Activated CD4-positive, alpha-beta T cell treated with anti-CD3 and anti-CD28 coated beads for 36 hours (primary cell): ENCODE measurements at places on chromosomes 7 and 10.

DNA sequence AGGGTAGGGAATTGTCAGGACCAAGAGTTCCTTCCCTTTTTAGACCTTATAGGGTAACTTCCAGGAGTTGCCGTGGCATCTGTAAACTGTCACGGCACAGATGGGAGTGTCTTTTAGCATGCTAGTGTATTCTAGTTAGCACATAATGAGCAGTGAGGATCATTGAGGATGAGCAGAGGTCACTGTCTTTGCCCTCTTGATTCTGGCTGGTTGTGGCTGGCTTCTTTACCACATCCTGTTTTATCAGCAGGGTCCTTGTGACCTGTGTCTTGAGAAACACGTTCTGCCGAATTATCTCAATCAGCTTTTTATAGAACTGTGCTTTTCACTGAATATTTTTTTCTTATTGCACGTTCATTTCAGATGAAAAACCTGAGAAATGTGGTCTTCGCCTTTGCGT is 41.5 kb downstream of the MINPP1 start:
- DNase-seq, result peak; percentile 9

DNA sequence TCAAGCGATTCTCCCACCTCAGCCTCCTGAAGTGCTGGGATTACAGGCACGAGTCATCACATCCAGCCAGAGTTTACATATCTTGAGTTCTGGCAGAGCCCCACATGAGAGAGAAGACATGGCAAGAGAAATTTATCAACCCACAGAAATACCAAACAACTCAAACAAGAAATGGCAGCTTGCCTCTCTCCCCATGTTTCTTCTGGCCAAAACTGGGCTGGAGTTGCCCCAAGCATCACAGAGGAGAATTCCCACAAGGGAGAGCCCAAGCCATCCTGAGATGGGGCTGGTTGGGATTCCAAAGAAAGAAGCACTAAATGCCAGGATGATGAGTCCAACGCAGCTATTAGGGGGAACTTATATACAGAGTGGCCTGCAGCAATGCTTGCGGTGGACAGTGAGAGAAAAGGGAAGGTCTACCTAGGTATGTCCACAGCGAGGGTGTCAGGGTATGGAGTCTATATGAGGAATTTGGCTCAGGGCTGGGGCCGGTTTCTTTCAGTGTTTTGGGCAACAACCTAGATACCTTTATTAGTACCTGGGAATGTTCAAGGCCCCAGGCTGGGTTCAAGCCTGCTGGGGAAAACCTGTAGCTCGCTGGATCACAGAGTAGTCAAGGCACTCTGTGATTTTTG is 14.5 kb upstream of the PAX4 start:
- no peak for DNase-seq

DNA sequence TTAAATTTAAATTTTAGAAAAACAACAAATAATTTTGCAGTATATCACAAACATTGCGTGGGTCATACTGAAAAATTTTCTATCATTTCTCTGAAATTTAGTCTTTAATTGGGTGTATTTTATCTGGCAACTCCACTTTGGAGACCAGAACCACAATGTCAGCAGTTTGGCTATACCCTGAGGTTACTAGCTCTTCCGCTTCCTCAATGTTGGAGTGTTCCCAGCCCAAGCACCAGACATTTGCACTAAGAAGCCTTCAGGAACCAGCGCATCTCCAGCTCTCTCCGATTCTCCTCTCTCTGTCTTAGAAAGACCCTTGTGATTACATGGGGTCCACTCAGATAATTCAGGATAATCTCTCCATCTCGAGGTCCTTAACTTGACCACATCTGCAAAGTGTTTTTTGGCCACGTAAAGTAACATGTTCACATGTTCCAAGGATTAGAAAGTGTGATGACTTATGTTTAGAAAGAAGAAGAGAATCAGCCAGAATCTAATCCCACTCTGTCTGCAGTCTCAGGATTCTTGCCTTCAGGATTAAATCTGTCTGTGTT is 43.1 kb upstream of the ADRB1 start:
- DNase-seq, result no peak

DNA sequence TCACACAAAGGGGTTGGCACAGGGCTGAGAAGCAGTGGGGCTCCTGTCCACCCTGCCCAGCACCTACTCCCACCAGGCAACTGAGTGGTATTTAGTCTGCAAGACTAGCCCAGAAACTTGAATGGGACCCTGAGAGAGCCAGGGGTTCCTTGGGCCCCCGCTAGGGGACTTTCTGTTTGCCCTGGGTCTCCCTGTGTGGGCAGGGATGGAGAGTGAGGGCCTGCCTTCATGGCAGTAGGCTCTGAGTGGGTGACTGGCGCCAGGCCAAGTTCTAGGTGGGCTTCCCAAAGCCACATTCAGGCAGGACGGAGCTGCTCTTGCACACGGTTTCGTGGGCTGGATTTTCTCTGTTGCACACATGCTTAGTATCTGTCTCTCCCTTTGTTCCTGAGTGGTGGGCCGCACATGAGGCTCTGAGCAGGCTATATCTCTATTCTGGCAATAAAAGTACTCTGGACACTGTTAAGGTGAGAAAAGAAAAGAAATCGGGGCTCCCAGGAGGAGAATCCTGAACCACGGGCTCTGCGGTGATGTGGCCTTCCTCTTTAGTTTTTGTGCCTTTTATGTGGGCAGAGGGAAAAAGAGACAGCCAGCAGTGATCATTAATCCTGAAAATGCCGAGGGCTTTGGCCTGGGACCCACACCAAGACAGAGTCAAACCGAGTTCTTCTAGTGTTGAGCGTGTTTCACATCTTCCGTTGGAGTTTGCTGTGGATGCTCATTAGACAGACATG is 26.9 kb downstream of the IL2RA start:
- peak; percentile 9 for DNase-seq

DNA sequence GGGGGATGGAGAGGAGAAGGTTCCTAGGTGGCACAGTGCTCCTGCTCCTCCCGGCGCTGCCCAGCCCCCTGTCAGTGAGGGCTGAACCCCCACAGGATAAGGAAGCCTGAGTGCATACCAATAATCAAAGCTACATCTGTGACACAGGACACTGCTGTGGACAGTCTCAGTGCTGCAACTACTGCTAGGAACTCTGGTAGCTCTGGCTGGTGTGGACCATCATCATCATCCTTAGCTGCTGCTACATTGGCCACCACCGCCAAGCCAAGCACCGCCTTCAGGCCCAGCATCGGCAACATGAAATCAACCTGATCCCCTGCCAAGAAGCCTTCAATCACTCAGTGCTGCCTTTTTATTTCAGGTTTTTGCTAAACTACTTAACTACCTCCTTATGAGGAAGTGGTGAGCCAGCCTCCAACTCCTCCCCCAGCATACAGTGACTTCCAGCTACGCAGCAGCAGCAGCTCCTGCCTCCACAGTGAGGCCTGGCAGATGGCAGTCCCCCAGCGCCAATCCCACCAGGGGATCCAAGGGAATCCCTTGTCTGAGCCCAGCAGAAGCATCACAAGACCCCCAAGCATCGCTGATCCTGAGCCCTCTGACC is 32.1 kb upstream of the SLC26A4 start:
- no peak for DNase-seq

DNA sequence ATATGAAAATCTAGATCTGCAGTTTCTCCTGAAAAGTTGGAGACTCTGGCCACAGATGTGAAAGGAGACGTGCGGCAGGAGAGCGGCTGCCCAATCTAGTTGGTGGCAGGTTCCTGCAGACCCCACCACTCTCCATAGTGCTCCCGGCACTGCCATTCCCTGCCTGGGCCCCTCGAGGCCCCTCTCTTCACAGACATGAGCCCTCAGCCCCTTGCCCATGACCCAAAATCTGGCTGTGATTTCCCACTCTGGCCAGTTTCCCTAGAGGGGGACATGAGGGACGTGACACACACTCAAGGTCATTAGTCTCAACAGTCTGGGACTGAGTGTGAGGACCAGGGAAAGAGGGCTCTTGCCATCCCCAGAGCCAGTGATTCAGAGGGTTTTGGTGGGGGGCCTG is 138.7 kb downstream of the PTPN20 start:
- DNase-seq, result no peak

- DNase-seq, result no peak
Measured at GRCh38 chr10:130844310-130844709, 467.2 kb downstream of the TCERG1L start.

DNA sequence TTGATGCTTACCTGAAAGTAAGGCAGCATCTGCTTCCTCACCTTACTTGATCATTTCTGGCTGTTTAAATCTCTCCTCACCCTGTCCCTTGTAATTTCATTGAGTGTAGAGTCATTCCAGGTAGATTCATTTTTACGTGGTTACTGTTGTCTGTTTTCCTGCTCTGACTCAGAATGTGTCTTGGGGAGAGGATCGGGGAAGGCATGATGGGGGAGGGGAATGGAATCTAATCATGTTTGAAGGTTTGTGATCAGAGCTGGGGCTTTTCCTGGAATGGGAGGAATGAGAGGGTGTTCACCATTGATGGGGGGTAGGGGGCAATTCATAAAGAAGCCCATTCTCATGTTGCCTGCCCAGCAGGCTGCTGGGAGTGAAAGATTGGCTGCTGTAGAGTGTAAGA is 18.7 kb downstream of the SEC24C start:
- DNase-seq, result peak; percentile 50

GRCh38 chr7:5077740-5078139 is 32.1 kb downstream of the RBAK start:
- DNase-seq, result peak; percentile 27

- DNase-seq, result no peak
Measured at GRCh38 chr10:128036011-128036615, 90.1 kb downstream of the MKI67 start.

GRCh38 chr10:114772496-114773196 is 48.9 kb upstream of the FHIP2A start:
- DNase-seq, result no peak

DNA sequence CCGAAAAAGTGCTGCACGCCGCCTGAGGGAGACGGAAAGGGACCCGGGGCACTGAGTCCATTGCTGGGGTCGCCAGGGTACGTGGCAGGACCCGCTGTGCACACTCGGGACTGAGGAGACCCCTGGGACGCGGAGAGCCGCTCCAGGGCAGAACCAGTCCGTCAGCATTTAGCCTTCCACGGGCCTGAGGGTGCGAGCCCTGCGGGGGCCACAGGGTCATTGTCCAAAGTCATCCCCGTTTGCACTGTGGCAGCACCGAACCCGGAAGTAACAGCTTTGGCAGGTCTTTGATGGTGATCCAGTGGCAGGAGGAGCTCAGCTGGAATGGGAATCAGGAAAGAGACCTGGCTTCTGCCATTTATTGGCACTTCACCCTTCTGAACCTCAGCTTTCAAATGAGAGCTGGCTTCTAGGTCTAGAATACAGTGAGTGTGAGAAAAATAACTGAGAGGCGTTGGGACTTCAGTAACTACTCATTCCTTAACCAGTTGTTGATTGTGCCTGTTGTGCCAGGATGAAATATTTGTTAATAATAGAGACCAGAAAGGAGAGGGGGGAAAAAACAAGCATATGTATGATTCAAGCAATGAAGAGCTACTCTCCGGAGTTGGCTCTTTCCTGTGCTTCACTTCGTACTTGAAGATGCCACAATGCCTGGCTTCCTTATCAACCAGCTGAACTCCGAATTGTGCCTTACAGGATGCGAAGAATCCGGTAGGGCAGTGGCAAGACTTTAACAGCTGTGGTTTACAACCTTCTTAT is 811 bp upstream of the ARHGAP12 start:
- peak; percentile 46 for DNase-seq

DNA sequence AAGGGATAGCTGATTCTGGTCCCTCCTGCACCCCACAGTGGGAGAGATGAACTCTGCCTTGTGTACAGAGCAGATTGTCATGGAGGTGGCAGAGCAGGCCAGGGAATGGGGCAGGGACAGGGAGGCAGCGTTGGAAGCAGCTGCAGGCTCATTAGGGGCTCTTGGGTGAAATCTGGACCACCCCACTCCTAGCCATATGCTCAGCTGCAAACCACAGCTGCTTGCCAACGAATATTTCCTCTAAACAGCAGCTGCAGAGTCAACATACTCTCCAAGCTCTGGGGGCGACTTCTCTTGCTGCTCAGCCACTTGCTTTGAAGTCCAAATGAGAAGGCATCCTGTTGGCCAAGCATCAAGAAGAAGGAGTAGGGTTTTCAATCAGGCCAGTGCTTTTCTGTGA is 302.3 kb upstream of the AUTS2 start:
- DNase-seq, result no peak

- no peak for DNase-seq
Measured at GRCh38 chr7:15567652-15568051, 5.8 kb upstream of the AGMO start.

DNA sequence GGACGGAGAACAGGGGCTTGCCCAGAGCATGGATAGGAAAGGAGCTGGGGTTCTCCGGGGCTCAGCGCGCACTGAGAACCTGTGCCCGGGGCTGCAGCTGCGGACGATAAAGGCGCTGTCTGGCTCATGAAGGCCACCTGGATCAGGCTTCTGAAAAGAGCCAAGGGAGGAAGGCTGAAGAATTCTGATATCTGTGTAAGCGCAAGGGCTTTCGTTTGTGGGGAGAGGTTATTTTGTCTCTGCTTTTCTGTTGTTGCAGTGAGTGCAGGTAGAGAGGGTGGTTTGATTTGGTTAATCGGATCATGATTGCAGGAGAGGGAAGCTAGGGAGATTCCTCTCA is 250.5 kb downstream of the NSUN6 start:
- no peak for DNase-seq

GRCh38 chr10:29319205-29319781 is 30.4 kb downstream of the LYZL1 start:
- no peak for DNase-seq

DNA sequence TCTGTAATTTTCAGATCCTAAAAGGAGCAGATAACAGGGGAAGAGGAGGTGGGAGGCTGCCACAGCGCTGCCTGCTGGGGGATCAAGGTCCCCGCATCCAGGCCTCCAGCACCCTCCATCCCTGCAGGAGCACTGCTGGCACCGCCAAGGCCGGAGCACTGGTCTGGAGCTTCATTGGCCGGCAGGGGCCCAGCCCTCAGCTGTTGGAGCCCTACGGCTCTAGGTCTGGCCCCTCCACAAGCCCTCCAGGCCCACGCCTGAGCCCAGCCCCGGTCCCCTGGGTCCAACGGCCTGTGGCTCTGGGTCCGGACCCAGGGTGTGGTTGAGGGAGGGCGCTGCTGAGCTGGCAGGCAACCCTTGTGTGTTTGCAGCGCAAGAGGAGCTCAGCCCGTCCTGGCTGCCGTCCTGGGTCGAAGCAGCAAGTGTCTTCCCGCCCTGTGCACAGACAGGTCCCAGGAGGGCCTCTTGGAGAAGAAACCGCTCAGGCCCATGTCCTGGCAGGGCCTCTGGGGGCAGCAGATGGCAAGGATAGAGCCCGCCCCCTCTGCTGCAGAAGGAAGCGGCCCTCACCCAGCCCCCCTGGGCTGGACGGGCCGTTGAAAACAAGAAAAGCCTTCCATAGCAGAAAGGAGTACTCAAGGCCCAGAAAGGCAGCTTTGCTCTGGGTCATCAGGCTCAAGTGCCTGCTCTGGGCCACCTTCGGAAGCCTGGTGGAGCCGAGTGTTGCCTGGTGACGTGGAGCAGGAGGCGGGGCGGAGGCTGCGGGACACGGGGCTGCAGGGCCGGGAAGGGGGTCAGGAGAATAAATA is 54.3 kb upstream of the TNRC18 start:
- DNase-seq, result no peak

DNA sequence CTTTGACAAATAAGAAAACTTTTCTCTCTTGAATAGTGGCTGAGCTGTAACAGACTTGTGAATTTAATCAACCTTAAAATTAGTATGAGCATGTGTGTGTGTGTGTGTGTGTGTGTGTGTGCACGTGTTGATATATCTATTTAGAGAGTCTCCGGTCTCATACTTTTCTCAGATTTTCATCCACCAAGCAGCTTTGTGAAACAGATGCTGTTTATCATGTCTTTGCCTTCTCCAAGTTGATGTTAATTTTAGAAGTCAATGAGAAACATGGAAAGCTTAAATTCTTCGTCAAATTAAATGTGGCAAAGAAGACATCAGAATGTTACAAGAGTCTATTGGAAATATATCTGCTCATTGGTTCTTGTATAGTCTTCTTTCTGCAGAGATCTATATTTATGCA is 839.2 kb upstream of the CELF2 start:
- no peak for DNase-seq

GRCh38 chr7:11341285-11341944 is 367.7 kb downstream of the PHF14 start:
- no peak for DNase-seq
